ENCODE measurements at places on chromosomes 6 and 20.

DNA sequence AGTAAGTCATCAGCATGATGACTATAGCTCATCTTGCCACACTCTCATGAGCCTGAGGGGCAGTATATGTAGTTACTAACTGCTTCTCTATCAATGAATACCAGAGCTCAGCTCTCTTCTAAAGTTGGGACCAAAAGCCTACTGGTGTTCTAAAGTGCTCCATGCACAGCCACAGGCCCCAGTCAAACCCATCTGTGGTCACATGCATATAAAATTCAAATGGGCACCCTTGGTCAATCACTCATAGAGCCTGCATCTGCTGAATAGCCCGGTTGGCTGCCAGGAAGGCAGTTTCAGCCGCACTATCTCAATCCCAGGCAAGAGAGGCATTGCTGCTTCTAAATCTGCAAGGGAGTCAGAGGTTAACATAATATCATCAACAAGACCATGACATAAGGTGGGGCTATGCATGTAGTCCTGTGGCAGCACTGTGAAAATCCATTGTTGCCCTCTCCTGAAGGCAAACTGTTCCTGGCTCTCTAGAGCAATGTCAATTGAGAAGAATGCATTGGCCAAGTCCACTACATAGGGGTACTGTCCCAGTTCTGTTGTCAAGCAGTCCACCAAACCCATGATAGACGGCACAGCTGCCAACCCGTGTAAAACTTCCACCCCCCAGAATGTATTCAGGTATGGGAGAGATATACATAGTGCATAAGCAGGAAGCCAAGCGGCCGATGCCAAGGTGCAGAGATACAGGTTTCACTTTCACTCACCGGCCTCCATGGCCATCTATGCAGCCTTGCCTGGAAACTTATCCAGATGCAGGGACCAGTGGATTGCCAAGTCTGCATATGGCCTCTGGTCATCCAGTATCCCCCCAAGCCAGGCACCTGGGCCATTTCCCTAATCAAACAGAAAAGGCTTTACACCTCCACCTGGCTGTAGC lies 76.2 kb downstream of the ALDH8A1 start:
- DNase-seq = no peak

DNA sequence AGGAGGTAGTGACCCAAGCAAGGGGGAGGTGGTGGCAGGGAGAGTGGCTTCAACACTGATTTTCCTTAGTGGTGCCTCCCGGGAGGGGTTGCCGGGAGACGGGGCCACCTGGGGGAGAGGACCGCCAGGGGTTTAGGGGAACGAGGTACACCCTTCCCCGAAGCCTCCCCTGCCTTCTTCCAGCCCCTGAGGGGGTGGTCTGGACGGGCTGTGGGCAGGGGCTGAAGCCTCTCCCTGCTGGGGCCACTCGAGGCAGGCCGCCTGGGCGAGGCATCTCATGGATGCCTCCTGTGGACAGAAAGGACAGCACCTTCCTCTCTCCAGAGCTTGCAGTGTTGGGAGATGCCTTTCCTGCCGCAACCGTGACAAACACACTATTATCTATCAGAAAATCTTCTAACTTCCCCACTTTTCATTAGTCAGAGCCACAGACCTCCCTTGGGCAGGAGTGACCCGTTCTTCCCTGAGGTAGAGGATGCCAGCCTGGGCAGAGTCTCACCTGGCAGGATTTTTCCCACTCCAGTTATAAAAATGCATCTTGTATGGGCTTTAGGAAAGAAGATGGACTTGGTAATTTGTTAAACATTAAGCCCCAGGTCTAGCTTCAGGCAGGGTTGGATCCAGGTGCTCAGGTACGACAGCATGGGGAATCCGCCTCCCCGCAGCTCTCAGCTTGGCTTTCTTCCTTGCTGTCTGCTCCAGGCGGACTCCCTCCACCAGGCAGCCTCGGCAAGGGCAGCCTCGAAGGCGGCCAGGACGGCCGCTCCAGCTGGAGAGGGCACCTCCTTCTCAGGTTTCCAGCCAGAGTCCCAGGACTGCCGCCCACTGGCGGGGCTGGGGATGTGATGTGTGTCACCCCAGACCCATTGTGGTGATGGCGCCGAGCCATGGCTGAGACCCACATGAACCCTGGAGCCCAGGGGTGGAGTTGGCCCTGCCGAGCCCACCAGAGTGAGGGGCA lies 11.0 kb downstream of the HRH3 start:
- no peak for DNase-seq

DNA sequence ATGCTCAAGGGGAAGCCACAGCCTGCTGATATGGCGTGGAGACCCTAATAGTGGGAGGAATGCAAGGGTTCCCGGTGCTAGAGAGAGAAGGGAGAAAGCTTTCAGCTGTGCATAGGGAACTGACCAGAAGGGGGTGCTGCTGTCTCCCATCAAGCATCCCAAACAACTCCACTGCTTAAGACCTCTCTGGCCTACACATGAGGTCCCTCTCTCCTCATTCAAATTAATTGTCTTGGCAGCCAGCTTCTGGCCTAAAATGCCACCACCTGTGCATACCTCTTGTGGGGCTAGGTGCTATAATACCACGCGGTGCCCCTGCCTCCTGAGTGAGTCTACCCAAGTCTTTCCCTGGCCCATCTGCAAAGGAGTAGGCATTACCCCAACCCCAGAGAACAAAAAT lies 14.5 kb downstream of the ADISSP start:
- DNase-seq = peak; percentile 38

GRCh38 chr20:59428441-59429205 lies 128.2 kb downstream of the EDN3 start:
- DNase-seq = no peak

- no peak for DNase-seq
Observed at GRCh38 chr6:164108869-164109769, 694.6 kb downstream of the QKI start.

DNA sequence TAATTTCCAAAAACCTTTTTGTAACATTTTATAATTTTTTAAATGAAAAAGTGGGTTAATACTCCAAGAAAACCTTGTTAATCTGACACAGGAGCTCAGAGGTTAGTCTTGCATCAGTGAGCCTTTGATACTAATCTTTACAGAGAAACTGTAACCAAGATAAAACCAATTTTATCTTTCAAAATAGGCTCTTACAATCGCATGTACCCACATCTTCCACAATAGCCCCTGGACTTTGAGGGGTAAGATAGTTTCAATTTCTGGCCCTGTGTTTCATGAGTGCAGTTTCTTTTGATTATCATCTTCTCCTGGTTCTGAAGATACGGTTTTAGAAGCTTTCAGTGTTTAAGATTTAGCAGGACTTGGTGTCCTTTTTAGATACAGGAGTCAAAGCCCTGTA lies 34.5 kb upstream of the MAS1L start:
- DNase-seq = no peak

GRCh38 chr20:32762754-32763201 lies 593 bp downstream of the DNMT3B start:
- DNase-seq = no peak

- DNase-seq = no peak
Observed at GRCh38 chr20:58045579-58045978, 182.9 kb downstream of the ANKRD60 start.

GRCh38 chr6:55756531-55757031 lies 118.8 kb downstream of the BMP5 start:
- DNase-seq = no peak

- no peak for DNase-seq
Observed at GRCh38 chr6:107545763-107546162, 55.8 kb downstream of the SOBP start.

DNA sequence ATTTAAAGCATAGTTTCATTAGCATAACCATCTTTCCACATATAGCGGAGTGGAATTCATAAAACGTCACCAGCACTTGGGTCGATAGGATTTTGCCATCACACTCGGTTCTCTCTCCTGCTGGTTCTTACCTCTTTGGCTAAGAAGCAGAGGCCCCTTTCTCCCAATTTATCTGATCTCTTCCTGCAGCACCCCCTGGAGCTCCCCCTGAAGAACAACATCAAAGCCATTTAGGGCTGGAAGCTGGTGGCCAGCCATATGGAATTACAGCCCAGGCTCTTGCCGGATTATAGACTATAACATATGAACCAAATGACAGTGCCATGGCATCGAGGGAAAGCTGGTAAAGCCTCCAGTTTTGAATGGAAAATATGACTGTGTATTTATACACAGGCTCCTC lies 6.4 kb upstream of the KIF6 start:
- DNase-seq = no peak

DNA sequence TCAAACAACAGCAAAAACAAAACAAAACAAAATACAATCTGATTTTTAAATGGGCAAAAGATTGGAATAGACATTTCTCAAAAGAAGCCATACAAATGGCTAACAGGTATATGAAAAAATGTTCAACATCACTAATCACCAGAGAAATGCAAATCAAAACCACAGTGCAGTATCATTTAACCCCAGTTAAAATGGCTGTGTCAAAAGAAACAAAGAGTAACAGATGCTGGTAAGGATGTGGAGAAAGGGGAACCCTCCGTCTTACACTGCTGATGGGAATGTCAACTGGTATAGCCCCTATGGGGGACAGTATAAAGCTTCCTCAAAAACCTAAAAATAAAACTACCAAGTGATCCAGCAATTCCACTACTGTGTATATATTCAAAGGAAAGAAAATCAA lies 10.9 kb upstream of the NELFCD start:
- no peak for DNase-seq

DNA sequence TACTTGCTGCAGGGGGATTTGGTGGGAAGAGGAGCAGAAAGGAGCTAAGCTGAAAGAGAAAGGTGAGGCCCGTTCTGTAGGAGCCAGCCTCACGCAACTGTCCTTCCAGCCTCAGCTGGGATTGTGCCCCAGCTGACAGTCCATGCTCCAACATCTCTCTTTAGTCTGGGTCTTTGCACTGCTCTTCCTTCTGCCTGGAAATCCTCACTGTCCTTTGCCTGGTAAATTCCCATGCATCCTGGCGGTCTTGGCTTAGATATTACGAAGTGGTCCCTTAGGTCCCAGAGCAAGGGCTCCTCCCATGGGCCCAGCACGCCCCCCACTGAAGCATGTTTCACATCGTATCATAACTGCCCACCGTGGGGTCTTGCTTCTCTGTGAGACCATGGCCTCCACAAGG lies 52.2 kb downstream of the FGD2 start:
- DNase-seq = no peak

DNA sequence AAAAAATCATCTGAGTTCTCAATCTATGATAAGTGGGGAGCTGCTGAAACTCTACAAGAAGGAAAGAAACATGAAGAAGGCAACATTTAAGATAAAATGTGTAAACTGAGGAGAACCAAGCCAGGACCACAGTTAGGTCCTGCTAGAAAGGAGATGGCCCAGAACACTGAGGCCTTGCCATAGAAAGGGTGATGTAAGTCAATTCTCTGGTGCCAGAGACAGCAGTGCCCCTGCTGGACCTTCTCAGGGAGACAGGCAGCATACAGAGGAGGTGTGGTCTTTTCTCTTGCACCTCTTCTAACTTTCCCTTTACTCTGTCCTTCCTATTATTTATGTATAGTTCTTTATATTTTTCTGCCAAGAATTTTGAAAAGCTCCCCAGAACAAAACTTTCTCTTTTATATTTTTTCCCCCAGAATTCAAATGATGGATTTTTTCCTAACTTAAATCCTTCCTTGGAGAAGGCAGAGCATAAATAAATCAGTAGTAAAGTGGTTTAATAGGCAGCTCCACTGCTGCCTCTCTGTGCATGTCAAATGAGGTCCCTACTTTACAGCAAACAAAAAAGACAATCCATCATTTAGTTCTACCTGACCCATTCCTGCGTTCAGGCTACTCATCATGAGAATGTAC lies 9.0 kb downstream of the UQCC2 start:
- no peak for DNase-seq

GRCh38 chr20:7754102-7754501 lies 186.2 kb downstream of the HAO1 start:
- DNase-seq = no peak

GRCh38 chr6:143221698-143222097 lies 161.0 kb downstream of the AIG1 start:
- no peak for DNase-seq

DNA sequence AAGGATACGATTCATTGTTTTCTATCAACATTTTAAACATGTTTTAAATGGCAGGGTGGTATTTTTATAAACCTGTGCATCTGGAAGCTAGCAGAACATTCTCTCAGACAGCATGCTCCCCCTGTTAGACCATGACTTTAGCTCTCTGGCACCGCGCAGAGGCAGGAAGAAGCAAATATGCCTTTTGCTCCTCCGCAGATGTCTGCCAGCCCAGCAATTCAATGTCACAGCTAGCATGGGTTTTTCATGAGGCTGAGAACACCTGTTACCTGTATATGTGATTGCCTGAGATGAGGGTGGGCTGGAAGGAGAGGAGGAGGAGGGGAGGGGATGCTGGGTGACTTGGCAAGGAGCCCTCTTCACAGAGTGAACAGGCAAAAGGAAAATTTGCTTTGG lies 6.7 kb downstream of the MTCH1 start:
- DNase-seq = no peak
